Suprapubic skin (tissue), 4 donors: ENCODE measurements at places on chromosomes 3 and 15. TPM values are rescaled to one million over a fixed set of nuclear protein-coding genes. Genes with fewer than 3 reads are reported as not detected.

RFX7 gene
- 40.4 TPM for total RNA-seq

PLIN1 gene
- total RNA-seq, result 37.4 TPM

TLR9 gene
- 0.16 TPM for total RNA-seq

FBXW12 gene
- total RNA-seq, result not detected

DNA sequence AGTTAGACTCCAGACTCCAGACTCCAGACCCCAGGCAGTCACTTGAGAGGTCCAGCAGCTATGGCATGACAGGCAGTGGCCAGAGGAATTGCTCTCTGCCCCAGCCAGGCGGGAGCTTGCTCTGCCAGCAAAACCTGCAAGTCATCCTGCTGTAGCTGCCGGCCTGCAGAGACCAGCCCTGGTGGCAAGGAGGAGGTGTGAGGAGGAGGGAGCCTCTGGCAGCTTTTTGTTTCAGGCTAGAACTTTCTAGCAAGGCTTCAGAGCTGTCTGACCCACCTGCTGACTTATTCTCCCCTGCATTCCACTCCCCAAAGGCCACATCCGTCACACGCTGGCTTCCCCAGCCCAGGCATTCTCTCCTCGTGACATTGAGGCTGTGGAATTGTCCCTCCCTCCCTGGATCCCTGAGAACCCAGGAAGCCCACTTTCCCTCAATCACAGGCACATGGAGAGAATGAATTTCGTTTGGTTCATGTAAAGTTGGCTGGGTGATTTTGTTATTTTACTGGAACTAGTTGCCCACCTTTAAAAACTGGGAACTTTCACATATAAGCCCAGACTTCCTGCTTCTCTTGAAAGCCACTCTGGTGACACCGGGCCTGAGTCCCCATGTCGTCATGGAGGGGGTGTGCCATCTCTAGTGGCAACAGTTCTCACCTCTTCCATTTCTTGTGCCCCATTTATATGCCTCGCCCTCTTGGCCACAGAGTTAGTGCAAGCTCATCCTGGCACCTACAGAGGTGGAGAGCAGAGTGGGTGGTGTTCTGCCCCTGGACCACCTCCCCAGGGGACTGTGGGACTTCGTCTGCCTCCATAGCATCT, 82.7 kb downstream of the ABHD5 start:
- no peak overlapping the region for H3K27ac ChIP-seq
- no peaks in the 10 kb centered on the region for H3K27me3 ChIP-seq
- H3K4me3 ChIP-seq, result no peak overlapping the region
- H3K4me1 ChIP-seq, result peaks cover 39% of the 10 kb centered on the region

- no peaks in the 10 kb centered on the region for H3K4me1 ChIP-seq
- H3K27ac ChIP-seq, result no peak overlapping the region
- DNase-seq, result no peak
- H3K4me3 ChIP-seq, result no peak overlapping the region
Measured at GRCh38 chr3:170442947-170443346, 24.3 kb downstream of the CLDN11 start.
